ENCODE measurements at places on chromosomes 6 and 20.
A peak's percentile ranks its signal among the peaks of the same experiment; 100 is the strongest.

DNA sequence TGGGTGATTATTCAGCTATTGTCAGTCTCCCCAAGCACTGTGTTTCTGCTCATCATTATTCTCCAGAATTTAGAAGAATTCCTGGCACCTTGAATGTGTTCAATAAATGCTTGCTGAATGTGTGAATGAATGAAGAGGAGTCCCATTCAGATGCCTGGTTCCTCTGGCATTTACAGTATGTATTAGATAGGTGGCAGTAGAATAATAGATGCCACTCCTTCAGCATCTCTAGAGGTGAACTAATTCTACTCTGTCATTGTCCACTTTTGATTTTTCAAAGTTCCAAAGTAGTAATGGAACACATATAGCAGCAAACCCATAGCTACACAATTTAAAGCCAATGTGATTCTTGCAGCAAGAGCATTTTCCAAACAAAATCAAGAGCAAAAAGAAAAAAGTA, 118.9 kb upstream of the CEP162 start:
- peak; percentile 2 for DNase-seq

GRCh38 chr20:21453690-21454089, 56.4 kb upstream of the NKX2-4 start:
- no peak for DNase-seq

GRCh38 chr6:42229506-42230119, 12.0 kb upstream of the MRPS10 start:
- DNase-seq: no peak

DNA sequence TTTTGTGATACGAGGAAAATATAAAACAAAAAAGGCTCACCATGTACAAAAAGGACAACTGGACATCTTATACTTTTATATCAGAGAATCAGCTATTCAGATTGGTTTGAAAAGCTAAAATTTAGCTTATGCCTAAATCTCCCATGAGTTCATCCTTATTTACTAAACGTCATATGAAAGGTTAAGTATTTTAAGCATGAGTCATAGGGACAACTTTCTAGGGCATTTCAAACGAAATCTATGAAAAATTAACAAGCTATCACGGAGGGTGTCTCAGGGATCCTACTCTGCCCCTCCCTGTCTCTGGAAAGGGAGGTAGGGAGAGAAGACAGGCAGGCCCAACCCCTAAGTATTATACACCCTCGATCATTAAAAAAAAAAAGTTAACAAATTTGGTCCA, 124.1 kb upstream of the LOC128125822 start:
- no peak for DNase-seq

DNA sequence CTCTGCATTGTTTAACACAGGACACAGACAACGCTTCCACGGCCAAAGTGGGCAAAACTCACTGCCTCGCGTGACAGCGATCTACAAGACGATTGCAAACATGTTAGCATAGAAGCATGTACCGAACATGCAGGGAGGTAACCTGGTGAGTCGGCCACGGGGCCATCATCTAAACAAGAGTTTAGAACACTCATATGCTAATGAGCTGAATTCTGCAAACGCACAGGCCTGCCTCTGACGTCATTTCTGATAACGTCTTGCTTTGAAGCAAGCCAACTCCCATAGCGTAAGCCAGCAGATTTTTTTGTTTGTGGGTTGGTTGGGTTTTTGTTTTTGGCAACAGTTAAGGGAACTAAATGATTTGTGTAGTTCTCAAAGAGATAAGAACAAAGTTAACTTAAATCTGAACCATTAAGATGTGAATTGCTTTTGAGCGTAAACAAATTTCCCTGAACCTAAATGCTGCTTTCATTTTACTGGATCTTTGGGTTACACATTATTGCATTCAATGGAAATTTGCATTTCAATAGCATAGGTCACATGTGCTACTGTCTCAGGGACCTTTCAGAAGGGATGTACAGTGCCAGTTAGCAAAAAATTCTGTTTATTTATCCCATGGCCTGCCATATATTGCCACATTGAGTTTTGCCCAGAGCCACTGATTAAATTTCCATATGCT, 184.5 kb upstream of the PDE10A start:
- DNase-seq: no peak

DNA sequence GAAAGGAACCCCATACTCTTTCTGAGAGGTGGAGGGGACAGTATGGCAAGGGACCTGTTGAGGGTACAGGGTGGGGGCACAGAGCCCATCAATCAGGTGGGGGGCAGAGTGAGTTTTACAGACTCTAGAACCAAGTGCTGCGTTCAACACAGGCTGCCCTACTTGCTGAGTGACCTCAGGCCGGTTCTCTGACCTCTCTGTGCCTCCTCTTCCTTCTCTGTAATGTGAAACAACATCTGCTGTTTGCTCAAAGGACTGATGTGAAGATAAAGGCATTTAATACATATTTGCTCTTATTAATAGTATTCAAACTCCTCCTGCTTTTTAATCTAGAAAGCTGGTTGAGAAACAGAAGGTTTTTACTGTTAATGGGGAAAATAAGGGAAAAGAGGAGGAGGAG, 25.9 kb upstream of the APMAP start:
- DNase-seq: no peak

GRCh38 chr6:113209315-113209714, 647.8 kb upstream of the MARCKS start:
- no peak for DNase-seq

GRCh38 chr6:4336084-4336483, 200.7 kb upstream of the ECI2 start:
- no peak for DNase-seq

GRCh38 chr20:58102261-58102660, 126.2 kb downstream of the ANKRD60 start:
- no peak for DNase-seq

DNA sequence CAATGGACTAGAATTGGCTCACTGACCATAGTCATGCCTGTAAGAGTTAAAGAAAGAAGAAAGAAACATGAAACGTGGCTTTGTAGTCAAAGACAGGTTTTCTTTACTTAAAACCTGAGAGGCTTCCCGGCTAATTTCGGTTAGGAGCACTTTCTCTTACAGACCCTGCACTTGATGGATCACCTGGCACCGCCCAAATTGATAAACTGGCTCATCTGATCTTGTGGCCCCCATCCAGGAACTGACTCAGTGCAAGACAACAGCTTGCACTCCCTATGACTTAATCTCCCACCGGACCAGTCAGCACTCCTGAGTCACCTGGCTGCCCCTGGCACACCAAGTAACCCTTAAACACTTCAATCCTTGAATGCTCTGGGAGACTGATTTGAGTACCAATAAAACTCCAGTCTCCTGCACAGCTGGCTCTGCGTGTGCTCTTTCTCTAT, 12.3 kb downstream of the TMEM14B start:
- DNase-seq: no peak
